ENCODE measurements at places on chromosomes 4 and X. TPM values are rescaled to one million over a fixed set of nuclear protein-coding genes. Genes with fewer than 3 reads are reported as not detected.

- no peaks in the 10 kb centered on the region for H3K4me1 ChIP-seq
- H3K36me3 ChIP-seq: no peaks in the 10 kb centered on the region
- H3K27ac ChIP-seq: no peak overlapping the region
- H3K4me3 ChIP-seq: no peak overlapping the region
- no peak for DNase-seq
These were observed 147.9 kb upstream of the CTSO start for GRCh38 chr4:156101571-156101970.

Gene AP1AR
- total RNA-seq: 41.8 TPM

GRCh38 chrX:116031331-116031730 is 139.2 kb upstream of the AGTR2 start:
- no peak overlapping the region for H3K4me3 ChIP-seq
- no peaks in the 10 kb centered on the region for H3K27me3 ChIP-seq
- no peak for DNase-seq
- no peak overlapping the region for H3K27ac ChIP-seq
- H3K4me1 ChIP-seq: no peaks in the 10 kb centered on the region

DNA sequence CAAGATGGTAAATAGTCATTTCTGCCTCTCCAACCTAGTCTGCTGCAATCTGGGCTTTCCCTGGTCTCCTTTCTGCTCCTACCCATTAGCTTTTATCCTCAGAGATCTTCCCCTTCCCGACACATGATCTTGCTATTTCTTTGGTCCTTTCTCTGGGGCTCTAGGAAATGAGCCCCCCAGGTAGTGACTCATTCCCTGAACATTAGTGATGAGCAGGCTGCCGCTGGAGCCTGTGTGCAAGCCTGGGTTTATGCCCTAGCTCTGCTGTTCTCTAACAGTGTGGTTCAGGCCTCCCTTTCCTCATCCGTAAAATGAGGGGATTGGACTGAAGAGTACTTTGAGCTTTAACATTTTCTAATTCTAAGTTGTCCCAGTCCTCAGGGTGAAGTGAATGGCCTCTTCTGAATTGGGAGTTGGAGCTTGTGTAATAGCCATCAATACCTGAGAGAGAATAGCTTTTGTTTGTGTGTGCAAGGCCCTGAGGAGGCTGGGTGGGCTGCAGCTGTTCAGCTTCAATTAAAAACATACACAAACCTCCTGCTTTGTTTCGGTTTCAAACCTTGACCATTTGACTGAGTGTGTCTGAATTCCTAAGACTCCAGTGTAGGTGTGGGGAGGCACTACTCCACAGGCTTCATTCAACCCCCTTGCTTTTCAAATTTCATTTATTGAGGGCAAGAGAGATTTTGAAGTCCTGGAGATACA is 115.6 kb upstream of the SCML1 start:
- no peaks in the 10 kb centered on the region for H3K27me3 ChIP-seq
- H3K4me1 ChIP-seq: no peaks in the 10 kb centered on the region
- no peak for DNase-seq

Gene JADE1
- total RNA-seq: 12.5 TPM

DNA sequence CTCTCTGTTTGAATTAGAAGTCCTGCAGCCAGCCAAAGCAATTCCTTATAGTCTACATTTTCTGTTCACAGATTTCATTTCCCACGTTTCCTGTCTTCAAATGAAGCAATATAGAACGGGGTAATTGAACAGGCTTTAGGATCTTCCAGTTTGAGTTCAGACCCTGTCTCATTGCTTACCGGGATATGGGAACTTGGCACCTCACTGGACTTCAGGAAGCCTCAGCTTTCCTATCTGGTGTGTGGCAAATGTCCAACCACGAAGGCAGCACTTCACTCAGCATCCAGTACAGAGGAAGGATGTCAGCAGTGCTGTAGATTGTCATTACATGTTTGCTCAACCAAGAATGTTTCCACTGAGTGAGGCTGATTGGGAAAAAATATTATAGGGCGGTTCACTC is 271.1 kb upstream of the ZFP42 start:
- H3K36me3 ChIP-seq: no peaks in the 10 kb centered on the region
- no peaks in the 10 kb centered on the region for H3K27me3 ChIP-seq
- H3K4me3 ChIP-seq: no peak overlapping the region
- H3K27ac ChIP-seq: no peak overlapping the region
- H3K4me1 ChIP-seq: no peaks in the 10 kb centered on the region
